NCI-H187 treated with DMSO at 0.1 percent for 48 hours (cell line): ENCODE measurements at places on chromosomes 11 and 22.

DNA sequence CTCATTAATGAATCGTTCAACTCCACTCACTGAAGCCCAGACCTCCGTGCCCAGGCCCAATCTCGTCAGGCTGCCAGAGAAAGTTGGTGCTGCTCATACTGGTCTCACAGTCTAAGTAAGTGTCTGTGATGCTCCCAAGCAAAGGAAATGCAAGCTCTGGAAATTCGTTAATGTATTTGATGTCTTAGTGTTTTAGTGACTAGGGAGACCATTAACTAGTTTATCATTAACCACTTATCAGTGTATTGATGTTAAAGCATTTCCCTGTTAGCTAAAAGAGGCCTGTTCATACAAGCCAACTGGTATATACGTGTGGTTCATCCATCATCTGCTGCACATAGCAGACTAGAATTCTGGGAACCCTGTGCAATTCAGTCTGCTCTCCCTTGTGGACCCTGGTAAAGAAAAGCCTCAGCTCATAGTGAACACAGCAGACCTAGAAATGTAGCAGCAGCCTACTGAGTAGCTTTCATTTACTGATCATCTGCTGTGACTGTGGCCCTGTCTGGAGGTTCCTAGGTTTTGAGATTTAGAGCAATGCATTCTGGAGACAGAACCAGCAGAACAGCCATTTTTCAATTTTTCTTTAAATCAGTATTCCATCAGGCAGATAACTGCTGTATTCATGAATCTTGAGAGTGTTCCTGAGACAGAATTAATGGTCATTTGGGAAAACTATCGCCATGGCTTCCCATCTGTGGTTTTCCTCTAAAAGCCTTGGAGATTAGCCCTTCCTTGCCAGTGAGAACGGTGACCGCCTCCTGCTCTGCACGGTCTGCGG lies 15.7 kb upstream of the AIFM3 start:
- DNase-seq, result no peak

DNA sequence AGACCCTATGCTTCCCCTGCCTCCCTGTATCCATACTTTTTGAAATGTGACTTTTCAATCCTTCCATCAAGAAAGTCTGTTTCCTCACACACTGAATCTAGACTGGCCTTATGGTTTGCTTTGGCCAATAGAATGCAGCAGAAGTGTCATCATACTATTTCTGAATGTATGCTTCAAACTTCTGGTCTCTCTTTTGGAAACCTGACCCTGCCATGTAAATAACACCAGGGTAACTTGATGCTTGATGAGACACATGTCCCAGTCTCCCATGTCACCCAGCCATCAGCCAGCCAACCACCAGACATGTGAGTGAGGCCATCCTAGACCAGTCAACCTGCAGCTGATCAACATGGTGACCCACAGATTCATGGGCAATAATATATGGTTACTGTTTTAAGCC lies 29.7 kb upstream of the CAVIN3 start:
- no peak for DNase-seq

DNA sequence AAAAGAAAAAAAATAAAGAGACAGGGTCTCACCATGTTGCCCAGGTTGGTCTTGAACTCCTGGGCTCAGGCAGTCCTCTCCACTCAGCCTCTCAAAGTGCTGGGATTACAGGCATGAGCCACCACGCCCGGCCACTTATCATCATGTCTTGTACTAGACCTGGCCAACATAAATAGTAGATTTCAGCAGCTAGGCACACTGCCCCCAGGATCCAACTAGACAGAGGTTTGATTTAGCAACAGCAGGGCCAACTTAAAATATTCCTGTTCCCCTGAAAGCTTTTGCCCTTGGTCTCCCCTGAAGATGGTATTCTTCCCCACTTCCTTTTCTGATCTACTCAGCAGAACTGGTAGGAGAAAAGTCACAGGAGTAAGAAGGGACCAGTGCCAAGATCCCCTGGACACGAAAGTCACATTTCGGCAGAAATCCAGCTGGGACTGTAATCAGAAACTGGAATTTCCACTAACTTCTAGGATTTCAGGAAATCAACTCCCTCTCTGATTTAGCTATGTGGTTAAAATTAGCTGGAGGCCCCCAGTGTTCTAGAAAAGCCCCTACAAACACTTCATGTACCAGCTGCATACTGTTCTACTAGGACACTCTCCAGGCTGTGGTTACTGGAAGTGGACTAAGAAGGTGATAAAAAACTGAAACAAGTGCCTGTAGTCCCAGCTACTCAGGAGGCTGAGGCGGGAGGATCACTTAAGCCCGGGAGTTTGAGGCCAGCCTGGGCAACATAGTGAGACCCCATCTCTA lies 8.9 kb upstream of the PPP2R1B start:
- DNase-seq, result no peak

- DNase-seq, result no peak
These were observed 1430.0 kb downstream of the BRD1 start for GRCh38 chr22:48397531-48398180.

DNA sequence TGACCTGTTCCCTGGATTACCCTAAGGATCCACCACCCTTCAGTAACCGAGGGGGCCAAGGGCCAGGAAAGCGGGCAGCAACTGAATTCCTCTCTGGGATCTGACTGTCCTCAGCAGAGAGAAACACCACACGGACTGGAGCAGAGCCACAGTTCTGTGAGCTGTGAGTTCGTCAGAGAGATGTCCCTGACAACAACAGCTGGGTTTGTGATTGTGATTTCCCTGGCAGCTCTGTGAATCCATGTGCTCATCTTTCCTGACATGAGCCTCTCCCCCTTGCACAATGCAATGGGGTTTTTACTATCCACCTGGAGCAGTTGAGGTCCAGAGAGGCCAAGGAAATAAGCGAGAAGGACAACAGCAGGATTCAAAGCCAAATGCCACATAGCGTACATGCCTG lies 69.4 kb upstream of the AMPD3 start:
- DNase-seq, result no peak

- DNase-seq, result no peak
These were observed 10.9 kb upstream of the DCHS1 start for GRCh38 chr11:6666302-6667183.

- no peak for DNase-seq
These were observed 2.5 kb upstream of the RASGRP2 start for GRCh38 chr11:64746486-64746885.

- no peak for DNase-seq
These were observed 7.5 kb downstream of the ALG8 start for GRCh38 chr11:78131956-78132355.

GRCh38 chr11:12271826-12272366 lies 105.5 kb upstream of the PARVA start:
- no peak for DNase-seq

- DNase-seq, result no peak
These were observed 7.4 kb upstream of the INCENP start for GRCh38 chr11:62116451-62116850.
